ENCODE measurements at places on chromosomes 13 and 19. TPM values are rescaled to one million over a fixed set of nuclear protein-coding genes. Genes with fewer than 3 reads are reported as not detected.

- DNase-seq, result peak; percentile 74
Measured at GRCh38 chr19:15779756-15780476, 7.5 kb upstream of the OR10H5 start.

DNA sequence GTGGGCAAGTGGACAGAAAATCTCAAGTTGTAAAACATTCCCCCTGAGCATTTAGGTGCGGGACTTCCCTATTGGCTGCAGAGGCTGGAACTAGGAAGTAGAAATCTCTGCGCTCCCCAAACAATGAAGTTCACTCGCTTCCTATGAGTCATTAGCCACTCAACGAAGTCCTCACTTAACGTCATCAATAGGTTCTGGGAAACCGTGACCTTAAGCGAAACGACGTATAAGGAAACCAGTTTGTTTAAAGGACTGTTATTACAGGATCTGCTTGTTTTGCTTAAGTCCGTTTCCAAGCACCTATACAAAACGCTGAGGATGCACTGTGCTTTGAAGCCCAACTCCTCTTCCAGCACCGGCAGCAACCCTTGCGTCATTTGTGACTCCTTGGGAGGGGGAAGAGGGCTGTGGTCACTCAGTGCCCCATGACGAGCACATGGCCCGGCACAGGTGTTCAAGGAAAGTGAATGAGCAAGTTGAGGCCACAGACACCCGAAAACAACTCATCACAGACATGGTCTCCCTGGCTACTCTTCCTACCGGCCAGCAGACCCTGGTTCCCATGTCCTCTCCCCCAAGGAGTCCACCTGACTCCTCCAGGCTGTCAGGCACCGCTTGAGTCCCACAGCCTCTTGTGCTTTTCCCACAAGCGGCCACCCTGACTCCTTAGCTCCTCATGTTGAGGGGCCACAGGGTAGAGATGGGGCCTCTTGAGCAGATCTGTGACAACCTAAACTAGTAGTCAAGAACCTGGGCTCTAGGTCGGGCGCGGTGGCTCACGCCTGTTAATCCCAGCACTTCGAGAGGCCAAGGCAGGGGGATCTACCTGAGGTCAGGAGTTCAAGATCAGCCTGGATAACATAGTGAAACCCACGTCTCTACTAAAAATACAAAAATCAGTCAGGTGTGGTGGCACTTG lies 4.8 kb downstream of the RPS16 start:
- DNase-seq, result no peak

DNA sequence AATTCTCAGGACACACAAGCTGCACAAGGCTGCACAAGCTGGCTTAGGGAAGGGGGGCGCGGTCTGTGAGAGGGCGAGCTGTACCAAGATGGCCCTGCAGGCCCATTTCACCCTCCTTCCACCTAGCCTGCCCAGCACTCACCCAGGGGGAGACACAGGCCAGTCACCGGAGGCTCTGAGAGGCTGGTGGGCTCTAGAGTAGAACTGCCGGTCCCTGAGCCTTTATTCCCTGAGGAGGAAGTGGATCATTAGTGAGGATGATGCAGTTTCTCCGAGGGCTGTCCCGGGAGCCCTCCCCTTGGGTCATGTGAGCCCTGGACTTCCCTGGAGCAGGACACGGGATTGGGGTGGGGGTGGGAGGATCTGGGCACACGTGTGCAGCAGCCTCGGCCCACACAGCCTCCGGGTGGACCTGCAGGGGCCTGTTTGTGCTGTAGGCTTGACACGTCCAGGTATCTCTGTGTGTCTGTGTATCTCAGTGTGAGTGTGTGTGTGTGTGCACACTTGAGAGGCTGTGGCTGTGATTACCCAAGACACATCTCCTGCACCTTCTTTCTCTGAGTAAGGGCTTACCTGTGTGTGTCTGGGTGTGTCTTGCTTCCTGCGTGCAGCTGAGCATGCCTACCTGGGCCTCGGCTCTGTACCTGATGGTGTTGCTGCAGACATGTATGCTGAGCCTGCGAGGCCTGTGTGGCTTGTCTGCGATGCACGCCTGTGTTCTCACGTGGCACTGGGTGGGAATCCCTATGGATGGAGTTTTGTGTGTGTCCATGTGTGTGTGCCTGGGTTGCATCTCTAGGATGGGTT lies at the start of gene ACP5:
Gene ACP5, minus strand, starts transcription at position 195 of the 807 bp plus-strand sequence. CDS start 328 bp downstream, outside the sequence.
- DNase-seq, result no peak

DNA sequence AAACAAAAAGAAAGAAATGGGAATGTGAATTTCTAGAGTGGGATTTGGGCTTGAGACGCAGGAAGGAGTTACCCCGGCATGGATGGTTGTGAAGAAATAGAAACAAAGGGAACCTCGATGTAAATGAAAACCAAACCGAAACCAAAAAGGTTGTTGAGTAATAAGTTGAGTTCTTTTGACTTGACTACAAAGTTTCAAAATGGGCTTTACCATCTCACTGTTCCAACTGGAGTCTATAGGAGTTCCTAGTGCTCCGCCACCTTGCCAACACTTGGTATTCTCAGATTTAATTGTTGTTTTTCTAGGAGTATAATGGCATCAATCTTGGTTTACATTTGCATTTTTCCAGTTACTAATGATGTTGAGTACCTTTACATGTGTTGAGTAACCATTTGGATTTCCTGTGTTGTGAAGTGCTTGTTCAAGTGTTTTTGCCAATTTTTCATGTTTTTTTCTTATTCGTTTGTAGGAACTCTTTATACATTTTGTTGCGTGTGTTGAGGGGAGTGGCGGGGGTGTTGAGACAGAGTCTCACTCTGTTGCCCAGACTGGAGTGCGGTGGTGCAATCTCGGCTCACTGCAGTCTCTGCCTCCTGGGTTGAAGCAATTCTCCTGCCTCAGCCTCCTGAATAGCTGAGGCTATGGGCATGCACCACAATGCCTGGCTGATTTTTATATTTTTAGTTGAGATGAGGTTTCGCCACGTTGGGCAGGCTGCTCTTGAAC lies 9.2 kb downstream of the UBE2S start:
- DNase-seq, result no peak

DNA sequence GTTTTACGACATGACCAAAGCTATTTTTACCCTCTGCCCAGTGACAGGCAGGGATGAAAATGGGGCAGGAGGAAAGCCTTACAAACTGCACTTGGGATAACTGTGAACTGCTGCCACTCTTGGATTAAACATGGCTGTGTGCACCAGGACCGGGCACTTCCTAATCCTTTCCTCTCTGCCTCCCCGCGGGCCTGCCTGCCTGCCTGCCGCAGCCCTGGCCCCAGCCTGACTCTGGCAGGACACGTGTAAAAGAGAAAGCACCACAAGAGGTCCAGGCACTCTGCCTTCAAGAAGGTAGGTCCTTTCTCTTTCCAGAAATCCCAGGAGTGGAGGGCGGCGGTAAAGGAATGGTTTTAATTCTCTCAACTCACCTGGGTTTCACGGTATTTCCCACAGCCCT lies 4.8 kb downstream of the TSHZ3 start:
- DNase-seq, result no peak

UNC13A gene
- polyA plus RNA-seq, result 0.14 TPM

DNA sequence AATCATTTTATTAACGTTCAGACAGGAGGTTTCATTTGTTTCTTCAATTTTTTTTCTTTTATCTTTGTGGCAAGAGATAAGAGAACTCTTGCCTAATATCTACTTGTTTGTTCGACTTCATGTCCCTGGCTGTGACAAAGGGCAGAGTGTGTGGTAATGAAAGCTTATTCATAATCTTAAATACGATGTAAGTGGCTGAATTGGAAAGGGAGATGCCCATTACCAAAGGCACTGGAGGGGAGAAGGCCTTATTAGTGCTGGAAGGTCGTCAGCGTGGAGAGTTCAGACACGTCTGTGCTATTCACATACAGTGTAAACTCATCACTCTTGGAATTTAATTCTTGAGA lies 54.0 kb downstream of the RFC3 start:
- peak; percentile 10 for DNase-seq

DIRAS1 gene
- polyA plus RNA-seq, result 0.42 TPM

- DNase-seq, result peak; percentile 47
Measured at GRCh38 chr13:111562716-111563115, 242.3 kb downstream of the TEX29 start.

EID2B gene
- 2.1 TPM for polyA plus RNA-seq

KLF5 gene
- polyA plus RNA-seq, result 44.8 TPM

- DNase-seq, result no peak
Measured at GRCh38 chr19:41876847-41877832, at the start of gene CD79A. Gene CD79A (plus strand): TSS chr19:41877279. CDS start chr19:41877305, 26 bp downstream.

DNA sequence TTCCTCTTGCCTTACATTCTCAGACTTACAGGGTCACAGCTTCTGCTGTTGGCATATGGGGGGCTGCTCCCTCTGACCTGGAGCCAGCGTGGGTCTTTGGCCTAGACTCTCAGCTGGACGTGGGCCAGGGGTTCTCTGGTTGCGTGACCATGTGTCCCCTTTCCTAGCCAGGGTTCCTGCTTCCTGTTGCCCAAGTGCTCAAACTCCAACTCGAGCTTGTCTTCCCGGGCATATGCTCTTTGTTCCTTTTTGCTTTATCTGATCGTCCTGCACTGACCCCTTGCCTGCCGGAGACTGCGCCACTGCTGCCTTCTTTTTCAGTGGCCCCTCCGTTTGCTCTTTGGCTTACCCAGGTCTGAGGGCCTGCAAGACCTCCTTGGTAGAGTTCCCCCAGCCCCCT lies 25.3 kb upstream of the GPR183 start:
- no peak for DNase-seq

CYP2S1 gene
- polyA plus RNA-seq, result 5.4 TPM

GRCh38 chr19:13788991-13789390 lies 6.3 kb upstream of the ZSWIM4 start:
- DNase-seq, result no peak

ZNF729 gene
- not detected for polyA plus RNA-seq

DNA sequence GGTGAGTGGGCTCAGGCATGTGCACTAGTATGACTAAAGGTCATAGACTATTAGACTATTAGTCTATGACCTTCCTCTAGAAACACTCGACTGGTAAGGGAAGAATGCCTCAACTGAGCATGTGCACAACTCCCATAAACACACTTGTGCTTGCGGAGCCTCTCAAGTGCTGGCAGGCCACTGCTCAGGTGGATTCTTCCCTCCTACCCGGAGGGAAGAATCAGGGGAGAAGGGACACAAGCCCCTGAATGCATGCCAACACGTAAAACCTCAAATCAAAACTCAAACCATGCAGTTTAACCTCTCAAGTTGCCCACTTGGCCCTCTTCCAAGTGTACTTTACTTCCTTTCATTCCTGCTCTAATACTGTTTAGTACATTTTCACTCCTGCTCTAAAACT lies 287.6 kb upstream of the SGCG start:
- DNase-seq, result peak; percentile 78

DNA sequence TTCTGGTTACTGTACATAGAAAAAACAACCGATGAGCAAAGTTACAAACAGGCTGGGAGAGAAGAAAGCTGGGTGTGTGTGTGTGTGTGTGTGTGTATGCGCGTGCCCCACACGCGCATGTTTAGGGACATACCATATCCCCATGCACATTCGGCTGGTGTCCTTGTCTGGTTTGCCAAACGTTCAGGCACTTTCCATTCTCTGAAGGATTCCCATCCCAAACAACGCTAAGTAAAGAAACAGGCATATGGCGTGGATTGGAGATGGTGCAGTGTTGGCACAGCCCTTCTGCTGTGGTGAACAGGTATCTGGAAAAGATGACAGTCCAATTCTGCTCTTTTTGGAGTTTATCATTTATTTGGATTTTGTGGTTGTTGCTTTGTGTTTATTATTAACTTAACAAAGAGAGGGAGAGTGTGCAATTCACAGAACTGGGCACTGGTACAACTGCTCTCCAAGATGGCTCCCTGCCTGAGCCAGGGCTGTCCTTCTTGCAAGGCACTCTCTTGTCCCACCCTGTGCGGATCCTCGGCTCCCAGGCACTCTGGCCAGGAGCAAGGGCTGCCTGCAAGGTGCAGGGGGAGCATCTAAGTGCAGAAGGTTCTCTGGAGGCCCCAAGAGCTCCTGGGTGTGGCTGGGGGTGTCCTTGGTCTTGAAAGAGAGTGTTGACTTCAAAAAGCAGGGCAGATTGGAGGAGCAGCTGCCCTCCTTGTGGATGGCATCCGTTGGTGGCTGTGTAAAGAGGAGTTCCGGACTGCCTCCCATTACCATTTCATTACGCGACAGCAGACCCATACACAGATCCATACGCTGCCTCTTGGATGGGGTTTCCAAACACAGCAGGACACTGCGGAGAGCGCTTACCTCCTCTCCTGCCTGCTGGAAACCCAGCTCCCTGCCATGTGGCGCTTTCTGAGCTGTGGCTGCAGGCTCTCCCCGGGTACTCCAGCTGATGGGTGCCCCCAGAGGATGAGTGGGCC lies 263.1 kb downstream of the ZNF536 start:
- no peak for DNase-seq

- peak; percentile 28 for DNase-seq
Measured at GRCh38 chr13:96415831-96416385, 326.0 kb downstream of the HS6ST3 start.

GRCh38 chr13:92355213-92355612 lies 871.4 kb upstream of the GPC6 start:
- peak; percentile 46 for DNase-seq

GRCh38 chr13:50415428-50415827 lies 400.2 kb downstream of the KCNRG start:
- DNase-seq, result no peak

EMC10 gene
- 140 TPM for polyA plus RNA-seq

SLITRK5 gene
- polyA plus RNA-seq, result 0.02 TPM

LCP1 gene
- 42.9 TPM for polyA plus RNA-seq

- DNase-seq, result no peak
Measured at GRCh38 chr19:7751157-7751783, 3.9 kb upstream of the CD209 start.

All from lung (tissue), 17 donors.